Stimulated activated CD4-positive, alpha-beta T cell treated with anti-CD3 and anti-CD28 coated beads, Interleukin-2, amount 100 ng/mL, for 24 hours (primary cell): ENCODE measurements at places on chromosomes 12 and 14.
A peak's percentile ranks its signal among the peaks of the same experiment; 100 is the strongest.

DNA sequence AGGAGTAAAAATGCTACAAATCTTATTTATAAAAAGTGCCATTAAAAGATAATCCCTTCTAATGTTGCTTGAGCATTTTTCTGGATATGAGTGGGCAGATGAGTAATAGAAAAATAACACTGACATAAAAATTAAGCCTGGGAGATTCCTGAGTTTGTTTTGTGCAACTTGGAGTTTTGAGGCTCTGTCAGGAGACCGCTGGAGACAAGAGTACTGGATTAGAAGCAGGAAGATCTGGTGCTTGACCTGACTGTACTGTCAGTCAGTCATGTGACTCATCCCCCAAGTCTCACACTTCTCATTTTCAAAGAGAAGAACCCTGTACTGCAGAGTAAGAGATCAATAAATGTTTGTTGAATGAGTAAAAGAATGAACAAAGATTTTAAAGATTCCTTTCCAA, 29.4 kb downstream of the ANO4 start:
- DNase-seq: no peak

DNA sequence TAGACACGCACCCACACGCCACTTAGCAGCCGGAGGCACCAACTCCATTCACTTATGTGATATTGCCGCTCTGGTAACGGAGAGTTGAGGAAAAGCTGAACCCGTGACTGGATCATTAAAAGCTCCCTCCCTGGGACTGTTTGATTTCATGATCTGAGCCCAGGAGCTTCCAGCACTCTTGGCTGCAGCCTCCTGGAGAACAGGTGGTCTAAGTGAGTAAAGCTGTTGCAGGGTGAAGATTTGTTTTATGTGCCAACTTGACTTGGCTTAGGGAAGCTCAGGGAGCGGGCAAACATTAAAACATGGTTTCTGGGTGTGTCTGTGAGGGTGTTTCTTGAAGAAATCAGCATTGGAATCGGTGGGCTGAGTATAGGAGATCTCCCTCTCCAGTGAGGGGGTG, 16.9 kb upstream of the TMEM132C start:
- DNase-seq: no peak

- no peak for DNase-seq
These were observed 73.2 kb upstream of the EGLN3 start for GRCh38 chr14:34023824-34024767.

- DNase-seq: no peak
These were observed 491.8 kb downstream of the PCNX1 start for GRCh38 chr14:71399057-71399487.

- DNase-seq: no peak
These were observed 216.4 kb downstream of the SLC41A2 start for GRCh38 chr12:104741497-104742367.

DNA sequence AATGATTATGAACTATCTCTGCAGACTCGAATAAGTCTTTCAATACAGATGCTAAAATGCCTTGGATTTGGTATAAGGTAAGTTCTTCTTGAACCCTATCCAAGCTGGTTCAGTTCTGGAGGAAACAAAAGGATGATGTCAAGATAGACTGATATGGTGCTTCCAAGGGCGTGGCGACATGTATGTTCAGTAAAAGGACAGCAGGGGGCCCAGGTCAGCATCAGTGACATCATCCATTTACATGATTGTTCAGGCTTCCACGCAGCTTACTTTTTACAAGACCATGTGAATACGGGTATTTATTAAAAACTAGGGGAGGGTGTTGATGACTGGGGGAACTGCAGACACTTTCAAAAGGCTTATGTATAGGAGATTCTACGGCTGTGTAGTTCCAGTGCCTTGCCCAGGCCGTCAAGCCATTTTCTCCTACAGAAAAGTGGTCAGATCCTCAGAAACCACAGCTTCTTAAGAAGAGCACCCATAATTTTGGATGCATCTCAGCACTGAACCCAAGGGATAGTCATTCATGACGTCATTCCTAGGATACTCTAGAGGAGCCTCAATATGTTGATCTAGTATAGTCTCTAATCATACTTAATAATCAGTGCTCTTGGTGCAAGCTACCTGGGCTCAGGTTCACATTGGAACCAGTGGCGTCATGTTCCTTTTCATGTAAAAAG, 527.7 kb downstream of the FUT8 start:
- DNase-seq: peak; percentile 22

- DNase-seq: peak; percentile 34
These were observed 9.7 kb upstream of the ANKLE2 start for GRCh38 chr12:132771126-132771838.

DNA sequence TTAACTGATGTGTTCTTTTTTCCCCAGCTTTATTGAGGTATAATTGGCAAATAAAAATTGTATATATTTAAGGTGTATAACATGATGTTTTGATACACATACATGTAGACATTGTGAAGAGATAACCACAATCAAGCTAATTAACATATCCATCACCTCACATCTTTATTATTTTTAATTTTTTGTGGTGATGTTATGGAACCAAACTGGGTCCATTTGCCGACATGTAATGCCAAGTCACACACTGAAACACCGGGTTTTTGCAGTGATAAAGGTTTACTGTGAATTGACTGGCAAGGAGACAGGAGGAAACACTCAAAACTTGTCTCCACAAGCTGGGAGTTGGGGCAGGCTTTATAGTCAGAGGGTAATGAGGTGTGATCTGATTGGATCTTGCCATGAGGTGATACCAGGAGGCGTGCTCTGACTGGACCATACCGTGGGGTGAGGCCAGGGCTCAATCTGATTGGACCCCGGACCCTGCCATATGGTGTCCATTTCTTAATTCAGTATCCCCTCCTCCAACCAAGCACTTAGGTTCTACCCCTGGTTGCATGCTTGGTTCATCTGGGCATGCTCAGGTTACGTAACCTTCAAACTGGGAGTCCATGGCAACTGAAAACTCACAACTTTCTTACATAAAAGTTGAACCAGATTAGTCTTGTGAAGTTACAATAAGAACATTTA, 11.8 kb upstream of the WSCD2 start:
- DNase-seq: no peak

- no peak for DNase-seq
These were observed 8.3 kb downstream of the REC8 start for GRCh38 chr14:24179961-24180796.

- DNase-seq: no peak
These were observed 62.1 kb downstream of the SH2B3 start for GRCh38 chr12:111467857-111468241.

GRCh38 chr12:40013847-40014246, 92.0 kb downstream of the SLC2A13 start:
- DNase-seq: no peak
